NCI-H2171 treated with DMSO at 0.1 percent for 48 hours (cell line): ENCODE measurements at places on chromosomes 5 and 9.
A peak's percentile ranks its signal among the peaks of the same experiment; 100 is the strongest.

- peak; percentile 53 for DNase-seq
Measured at GRCh38 chr5:17732351-17732923, 98.2 kb downstream of the TAF11L14 start.

DNA sequence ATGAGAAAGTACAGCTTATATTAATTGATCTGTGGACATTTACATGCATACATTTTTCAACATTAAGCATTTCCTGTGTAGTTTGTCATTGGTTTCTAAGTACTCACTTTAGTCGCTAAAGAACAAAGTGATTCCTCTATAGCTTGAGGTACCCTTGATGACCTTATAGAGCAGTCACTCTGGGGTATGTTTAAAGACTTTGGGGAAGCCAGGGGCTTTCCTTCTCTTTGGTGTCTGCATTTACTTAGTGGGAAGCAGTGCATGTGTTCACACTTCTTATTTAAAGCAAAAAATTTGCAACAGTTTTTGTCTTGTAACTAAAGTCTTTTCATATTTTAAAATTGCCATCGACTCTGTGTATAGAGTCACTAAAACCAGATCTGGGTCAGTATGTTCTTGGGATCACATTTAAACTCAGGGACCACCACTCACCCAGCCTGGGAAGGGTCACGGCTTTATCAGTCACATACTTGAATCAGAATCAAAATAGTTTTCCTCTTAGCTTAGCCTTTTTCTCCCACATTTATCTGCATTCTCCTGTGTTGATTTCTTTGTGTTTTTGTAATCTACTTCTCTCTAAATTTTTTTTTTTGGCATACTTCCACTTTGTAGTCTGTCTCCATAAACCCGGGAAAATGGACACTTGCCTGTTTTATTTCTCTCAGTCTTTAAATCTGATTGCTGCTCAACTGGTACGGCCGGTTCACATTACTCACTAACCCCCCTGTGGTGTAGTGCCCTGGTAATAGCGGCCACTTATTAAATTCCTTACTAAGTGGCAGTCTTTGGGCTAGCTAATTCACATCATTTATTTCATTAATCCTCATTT is 143.9 kb upstream of the FBN2 start:
- no peak for DNase-seq

- no peak for DNase-seq
Measured at GRCh38 chr9:92496396-92497176, 14.3 kb upstream of the ASPN start.

DNA sequence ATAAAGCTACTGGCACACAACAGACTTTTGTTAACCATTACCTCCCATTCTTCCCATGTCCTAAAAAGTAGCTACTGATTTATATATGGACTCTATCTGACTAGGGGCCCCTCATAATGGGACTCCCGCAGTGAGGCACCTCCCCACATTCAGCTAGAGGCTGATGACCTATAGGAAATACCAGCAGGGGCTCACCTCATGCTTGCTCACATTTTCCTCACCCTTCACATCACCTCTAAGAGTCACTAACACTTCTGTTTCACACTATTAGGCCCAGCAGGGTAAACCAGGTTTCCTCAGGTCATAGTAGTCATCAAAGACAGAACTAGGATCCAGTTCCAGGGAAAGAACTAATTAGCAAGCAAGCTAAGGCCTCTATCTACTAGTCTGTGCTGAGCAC is 60.7 kb downstream of the PRELID2 start:
- DNase-seq = no peak

DNA sequence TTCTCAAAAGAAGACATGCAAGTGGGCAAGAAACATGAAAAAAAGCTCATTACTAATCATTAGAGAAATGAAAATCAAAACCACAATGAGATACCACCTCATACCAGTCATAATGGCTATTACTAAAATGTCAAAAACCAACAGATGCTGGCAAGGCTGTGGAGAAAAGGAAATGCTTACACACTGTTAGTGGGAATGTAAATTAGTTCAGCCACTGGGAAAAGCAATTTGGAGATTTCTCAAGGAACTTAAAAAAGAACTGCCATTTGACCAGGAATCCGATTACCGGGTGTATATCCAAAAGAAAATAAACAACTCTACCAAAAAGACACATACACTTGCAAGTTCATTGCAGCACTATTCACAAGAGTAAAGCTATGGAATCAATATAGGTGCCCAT is 595.4 kb upstream of the RIOK2 start:
- DNase-seq = no peak

GRCh38 chr5:75640826-75641225 is 29.6 kb downstream of the ANKDD1B start:
- no peak for DNase-seq

GRCh38 chr5:95861864-95862561 is 39.5 kb upstream of the GLRX start:
- DNase-seq = no peak

- no peak for DNase-seq
Measured at GRCh38 chr9:97293207-97293721, 14.2 kb upstream of the CCDC180 start.

GRCh38 chr5:10293907-10294662 is 13.6 kb downstream of the CMBL start:
- no peak for DNase-seq

- DNase-seq = no peak
Measured at GRCh38 chr9:76654575-76654974, 109.7 kb upstream of the PCA3 start.

DNA sequence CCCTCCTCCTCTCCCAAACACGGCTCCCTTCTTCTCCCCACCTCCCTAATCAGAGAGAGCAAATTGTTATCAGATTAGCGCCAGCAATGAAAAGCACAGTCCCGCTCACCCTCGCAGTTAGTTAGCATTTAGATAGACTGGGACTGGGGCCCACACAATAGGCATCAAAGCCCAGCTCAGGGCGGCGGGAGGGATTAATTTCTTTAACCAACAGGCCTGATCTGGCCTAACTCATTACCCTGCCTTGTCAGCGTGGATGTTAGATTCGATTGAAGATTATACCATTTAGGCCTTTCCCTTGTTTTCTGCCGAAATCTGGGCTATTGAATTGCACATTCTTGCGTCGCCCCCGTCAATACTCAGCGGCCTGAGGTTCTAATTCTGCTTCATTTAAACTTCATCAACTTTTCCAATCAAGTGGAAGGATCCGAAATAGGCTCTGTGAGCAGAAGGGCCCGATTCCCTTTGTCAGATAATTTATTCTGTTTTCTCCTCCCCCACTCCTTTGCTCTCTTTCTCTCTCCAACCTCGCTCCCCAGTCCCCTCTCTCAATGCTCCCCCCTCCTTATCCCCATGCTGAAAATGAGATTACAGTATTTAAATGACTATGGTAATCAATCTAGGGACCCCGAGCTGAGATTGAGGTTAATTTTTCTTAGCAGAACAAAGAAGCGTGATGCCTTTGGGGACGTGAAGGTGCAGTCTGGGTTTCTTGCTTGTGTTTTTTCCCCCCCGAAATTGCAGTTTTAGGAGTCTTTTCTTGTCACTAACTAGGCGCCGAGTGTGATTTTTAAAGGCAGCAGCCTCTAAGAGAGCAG is 15.1 kb downstream of the CFAP77 start:
- DNase-seq = no peak

- peak; percentile 27 for DNase-seq
Measured at GRCh38 chr5:122404018-122404417, 92.0 kb downstream of the SNCAIP start.

GRCh38 chr9:89078421-89078820 is 87.2 kb downstream of the S1PR3 start:
- no peak for DNase-seq

DNA sequence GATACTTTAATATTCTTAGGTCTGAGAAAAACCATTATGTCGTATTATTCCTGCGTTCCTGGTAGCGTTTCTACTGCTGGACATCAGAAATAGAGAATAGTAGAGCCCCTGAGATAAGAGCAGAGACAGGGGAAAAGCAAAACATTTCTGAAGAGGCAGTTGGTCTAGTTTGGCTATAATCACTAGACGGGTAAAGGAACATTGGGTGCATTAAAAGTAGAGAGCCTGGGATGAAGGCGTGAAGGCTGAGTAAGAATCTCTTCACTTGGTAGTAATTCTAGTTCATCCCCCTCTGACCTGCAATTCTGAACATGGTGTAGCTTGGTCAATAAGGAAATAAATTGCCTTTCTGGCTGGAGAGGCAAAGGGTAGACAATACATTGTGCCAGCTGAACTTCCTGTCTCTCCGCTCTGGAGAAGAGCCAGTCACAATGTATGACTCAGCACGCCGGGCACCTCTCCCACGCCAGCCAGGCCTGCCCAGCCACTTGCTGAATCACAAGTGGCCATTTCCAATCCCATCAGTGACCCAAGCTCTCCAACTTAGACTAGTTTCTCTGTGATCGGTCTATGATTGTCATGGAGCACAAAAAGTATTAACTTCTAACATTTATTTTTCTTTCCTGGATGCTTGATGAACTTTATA is 75.4 kb downstream of the STK32A start:
- no peak for DNase-seq

- DNase-seq = no peak
Measured at GRCh38 chr5:110784901-110785300, 46.1 kb downstream of the SLC25A46 start.

- DNase-seq = no peak
Measured at GRCh38 chr9:113222482-113222841, 1.1 kb downstream of the SLC31A1 start.

DNA sequence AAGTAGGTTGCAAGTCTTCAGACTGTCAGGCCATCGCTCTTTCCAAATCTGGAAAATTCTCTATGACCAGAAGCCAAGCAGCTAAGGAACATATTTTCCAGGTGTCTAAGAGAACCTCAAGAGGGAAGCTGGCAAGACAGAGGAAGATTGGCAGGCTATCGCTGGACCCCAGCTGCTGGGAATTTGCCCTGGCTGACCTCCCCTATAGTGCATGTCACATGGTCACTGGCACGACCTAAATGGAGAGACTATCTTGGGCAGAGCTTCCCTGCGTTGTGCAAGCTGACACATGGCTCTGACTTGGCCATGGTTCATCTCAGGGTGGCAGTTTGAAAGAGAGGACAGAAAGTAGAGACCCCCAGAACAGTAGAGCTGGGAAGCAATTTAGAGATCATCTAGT is 104.9 kb upstream of the ZNF618 start:
- no peak for DNase-seq

DNA sequence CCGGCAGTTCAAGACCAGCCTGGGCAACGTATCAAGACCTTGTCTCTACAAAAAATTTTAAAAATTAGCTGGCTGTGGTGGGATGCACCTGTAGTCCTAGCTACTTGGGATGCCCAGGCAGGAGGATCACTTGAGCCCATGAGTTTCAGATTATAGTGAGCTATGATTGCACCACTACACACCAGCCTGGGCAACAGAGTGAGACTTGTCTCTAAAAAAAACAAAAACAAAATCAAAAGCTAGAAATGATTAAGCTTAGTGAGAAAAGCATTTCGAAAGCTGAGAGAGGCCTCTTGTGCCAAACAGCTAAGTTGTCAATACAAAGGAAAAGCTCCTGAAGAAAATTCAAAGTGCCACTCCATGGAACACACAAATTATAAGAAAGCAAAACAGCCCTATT is 4.8 kb downstream of the FAM151B start:
- DNase-seq = no peak

GRCh38 chr9:89404074-89404473 is 85.8 kb downstream of the SECISBP2 start:
- no peak for DNase-seq

GRCh38 chr5:66824476-66824875 is 228.3 kb downstream of the MAST4 start:
- DNase-seq = no peak

DNA sequence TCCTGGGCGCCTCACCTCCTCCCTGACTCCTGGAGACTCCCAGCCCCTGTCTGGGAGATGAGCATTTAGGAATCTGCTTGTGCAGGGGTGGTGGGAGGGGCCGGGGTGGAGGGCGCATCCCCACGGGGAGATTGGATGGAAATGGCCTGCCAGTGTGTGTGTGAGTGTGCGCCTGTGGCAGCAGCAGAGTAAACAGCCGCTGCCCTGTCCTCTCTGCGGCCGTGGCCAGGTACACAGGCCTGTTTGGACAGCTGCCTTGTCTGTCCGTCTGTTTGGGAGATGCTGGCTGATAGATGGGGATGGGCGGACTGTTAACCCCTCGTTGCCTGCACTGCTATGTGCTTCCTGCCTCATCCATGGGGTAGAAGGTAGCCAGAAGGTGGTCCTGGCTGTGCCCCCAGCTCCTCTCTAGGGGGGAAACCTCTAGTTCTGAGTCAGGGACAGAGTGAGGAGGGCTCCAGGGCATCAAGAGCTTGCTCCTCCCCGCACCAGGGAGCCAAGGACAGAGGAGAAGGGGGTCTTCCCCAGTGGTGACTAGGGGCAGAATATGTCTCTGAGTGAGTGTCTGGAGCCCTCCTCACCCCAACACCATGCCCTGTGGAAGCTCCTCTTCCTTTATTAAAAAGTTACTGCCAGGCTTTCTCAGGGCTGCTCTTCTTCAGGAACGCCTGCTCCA is 60.1 kb downstream of the LMX1B start:
- no peak for DNase-seq

DNA sequence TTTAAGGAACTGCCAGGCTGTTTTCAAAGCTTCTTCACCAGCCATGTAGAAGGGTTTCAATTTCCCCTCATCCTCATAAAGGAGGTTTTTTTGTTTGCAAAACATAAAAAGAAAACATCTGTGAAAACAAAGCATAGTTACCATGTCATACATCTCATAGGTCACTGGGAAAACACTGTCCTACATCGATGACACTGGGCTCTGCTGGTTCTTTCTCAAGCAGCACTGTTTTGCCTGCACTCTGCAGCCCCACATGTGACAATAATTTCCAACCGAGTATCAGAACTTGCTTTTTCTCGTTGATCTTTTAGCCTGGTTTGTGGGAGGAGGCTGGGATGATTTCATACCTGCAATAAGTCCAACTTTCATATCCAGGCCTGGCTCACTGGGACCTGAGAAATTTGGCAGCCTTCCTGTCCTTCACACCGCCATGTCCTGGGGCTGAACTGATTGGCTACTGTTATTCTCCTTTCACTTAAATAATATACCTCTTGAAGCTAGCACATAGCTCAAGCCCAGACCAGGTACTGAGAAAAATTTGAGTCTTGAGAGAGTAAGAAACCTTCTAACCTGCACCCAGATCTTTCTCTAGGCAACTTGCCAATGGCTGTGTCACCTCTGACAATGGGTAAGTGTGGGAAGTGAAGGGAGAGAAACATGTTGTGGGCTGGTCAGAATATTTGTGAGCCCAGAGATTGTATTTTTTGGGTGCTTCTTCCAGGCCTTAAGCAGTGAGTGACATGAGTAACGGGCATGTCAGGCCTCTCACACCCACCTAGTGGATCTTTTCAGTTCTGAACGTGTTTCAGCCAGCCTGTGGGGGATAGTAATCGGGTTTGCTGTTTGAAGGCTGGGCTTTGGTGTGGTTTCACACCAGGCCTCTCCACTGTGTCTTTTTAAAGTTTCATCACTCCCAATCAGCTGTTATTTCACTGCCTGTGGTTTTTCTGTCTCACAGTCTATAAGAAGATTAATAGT is 502.8 kb downstream of the NTRK2 start:
- DNase-seq = no peak
